T-cell (primary cell): ENCODE measurements at places on chromosomes 2 and 18. TPM values are rescaled to one million over a fixed set of nuclear protein-coding genes. Genes with fewer than 3 reads are reported as not detected.

DNA sequence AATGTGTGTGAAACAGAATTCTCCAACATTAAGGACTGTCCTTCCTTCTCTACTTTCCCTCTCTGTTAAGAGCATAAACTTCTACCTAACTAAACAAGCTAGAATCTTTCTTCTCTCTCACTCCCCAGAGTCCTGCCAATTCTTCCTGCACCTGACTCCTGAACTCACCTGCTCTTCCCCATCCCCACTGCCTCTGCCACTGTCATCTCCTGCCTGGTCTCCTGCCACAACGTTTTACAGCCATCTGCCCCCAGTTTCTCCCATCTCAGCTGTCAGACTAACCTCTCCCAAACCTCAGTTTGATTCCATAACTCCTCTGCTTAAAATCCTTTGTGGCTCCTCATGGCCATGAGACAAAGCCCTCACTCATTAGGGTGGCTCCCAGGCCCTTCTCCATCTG is 288.3 kb upstream of the FBXO11 start:
- DNase-seq = no peak
- no peak overlapping the region for H3K4me3 ChIP-seq
- H3K27ac ChIP-seq = no peak overlapping the region
- H3K27me3 ChIP-seq = no peaks in the 10 kb centered on the region
- no peaks in the 10 kb centered on the region for H3K4me1 ChIP-seq

DNA sequence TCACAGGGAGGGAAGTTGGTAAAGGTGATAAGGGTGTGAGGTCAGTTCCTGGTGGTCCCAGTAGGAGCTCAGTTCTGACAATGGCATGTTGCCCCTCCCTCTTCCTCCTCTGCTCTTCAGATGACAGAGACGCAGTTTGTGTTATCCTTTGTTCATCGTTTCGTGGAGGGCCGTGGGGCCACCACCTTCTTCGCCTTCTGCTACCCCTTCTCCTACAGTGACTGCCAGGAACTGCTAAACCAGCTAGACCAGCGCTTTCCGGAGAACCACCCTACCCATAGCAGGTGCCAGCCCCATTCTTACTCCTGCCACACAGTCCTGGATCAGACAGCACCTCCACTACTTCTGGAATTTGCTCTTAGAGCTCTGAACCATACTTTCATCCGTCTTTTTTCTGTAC is 2.3 kb downstream of the AGBL5 start:
- no peak overlapping the region for H3K4me3 ChIP-seq
- H3K36me3 ChIP-seq = peaks cover 34% of the 10 kb centered on the region
- DNase-seq = no peak
- H3K4me1 ChIP-seq = peaks cover 19% of the 10 kb centered on the region
- no peak overlapping the region for H3K27ac ChIP-seq

Gene PXDN
- total RNA-seq = 1.3 TPM

- DNase-seq = no peak
- H3K27me3 ChIP-seq = no peaks in the 10 kb centered on the region
- H3K4me3 ChIP-seq = peak overlapping the region; percentile 76
- peak overlapping the region; percentile 97 for H3K27ac ChIP-seq
- peaks cover 9% of the 10 kb centered on the region for H3K36me3 ChIP-seq
- peaks cover 18% of the 10 kb centered on the region for H3K4me1 ChIP-seq
Measured at GRCh38 chr2:121529439-121530211, 1.1 kb upstream of the RNU4ATAC start.

DNA sequence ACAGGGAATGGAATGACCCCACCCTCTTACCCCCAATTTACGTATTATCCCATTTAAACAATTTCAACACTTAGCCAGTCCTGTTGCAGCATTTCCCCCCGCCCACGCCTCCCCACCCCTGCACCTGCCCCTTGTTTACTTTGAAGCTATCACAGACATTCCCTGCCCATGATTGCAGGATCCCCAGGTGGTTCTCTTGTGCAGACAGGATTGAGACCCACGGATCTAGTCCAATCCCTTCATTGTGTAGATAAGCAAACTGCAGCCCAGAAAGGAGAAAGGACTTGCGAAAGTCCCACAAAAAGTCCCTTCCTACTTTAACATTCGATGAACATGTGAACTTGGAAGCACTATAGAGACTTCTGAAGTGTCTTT is 38.9 kb downstream of the TMEM17 start:
- DNase-seq = no peak
- no peak overlapping the region for H3K27ac ChIP-seq
- H3K27me3 ChIP-seq = no peaks in the 10 kb centered on the region
- H3K4me1 ChIP-seq = no peaks in the 10 kb centered on the region

Gene NT5DC4
- not detected for total RNA-seq

DNA sequence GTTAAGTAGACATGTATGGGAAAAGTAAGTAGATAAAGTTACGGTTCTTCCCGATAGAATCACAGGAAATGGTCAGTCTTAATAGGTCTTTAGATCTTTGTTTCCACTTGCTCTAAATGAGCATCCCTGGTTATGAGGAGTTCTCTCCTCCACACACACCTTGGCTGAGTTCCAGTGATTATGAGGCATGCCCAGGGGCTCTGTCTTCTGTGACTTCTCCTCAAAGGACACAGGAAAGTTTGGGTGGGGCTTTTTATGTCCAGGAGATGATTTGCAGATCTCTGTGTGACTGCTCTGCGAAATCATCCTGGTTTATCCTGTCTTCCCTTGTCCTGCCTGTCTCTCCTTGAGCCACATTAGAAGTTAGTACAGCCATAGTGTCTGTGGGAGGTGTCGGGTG is 83.9 kb upstream of the EML6 start:
- H3K4me3 ChIP-seq = no peak overlapping the region
- no peak overlapping the region for H3K27ac ChIP-seq
- peaks cover 10% of the 10 kb centered on the region for H3K36me3 ChIP-seq
- peaks cover 6% of the 10 kb centered on the region for H3K4me1 ChIP-seq
- no peak for DNase-seq
- H3K27me3 ChIP-seq = no peaks in the 10 kb centered on the region

DNA sequence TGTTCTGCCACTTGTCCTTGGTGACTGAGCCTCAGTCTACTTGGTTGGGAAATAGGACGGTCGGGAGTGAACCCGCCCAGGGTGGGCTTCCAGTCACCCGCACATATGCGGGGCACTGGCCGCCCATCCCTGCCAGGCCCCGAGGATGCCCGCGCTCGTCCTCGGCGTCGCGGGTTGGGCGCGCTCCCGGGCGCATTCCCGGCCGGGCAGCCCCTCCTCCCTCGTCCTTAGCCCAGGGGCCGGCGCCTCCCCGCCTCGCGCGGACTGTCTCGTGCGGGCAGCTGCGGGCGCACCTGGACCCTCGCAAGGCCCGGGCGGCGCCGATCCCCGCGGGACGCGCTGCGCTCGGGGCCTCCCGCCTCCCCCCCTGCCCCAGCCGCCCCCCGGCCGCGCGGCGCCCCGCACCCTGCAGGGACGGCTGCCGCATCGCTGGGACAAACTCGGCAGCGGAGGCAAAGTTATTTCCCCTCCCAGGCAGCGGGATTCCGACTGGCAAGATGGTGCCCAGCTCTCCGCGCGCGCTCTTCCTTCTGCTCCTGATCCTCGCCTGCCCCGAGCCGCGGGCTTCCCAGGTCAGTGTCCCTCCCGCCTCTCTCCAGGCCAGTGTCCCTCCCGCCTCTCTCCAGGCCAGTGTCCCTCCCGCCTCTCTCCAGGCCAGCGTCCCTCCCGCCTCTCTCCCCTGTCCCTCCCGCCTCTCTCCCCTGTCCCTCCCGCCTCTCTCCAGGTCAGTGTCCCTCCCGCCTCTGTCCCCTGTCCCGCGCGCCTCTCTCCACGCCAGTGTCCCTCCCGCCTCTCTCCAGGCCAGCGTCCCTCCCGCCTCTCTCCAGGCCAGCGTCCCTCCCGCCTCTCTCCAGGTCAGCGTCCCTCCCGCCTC is at the start of gene FBLN7:
TSS of gene FBLN7 (plus strand) at position 227 of the 874 bp plus-strand sequence. CDS start at position 498, 271 bp downstream.
- H3K36me3 ChIP-seq = no peaks in the 10 kb centered on the region
- H3K27ac ChIP-seq = no peak within 1 kb of the TSS
- no peak for DNase-seq
- peaks cover 13% of the 10 kb centered on the region for H3K4me1 ChIP-seq
- H3K4me3 ChIP-seq = peak within 1 kb of the TSS; percentile 80

DNA sequence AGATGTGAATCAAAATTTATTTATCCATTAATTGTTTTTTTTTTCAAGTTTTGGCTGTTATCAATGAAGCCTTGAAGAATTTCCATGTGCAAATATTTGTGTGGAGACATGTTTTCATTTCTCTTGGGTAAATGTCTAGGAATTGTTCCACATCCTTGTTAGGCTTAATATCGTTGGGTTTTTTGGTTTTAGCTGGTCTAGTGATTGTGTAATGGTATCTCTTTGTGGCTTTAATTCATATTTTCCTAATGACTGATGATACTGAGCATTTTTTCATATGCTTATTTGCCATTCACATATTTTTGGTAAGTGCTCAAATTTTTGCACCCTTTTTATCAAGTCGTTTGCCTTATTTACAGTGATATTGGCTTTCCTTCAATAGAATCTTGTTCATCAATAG is 250.3 kb upstream of the EPHA4 start:
- no peaks in the 10 kb centered on the region for H3K27me3 ChIP-seq
- no peaks in the 10 kb centered on the region for H3K36me3 ChIP-seq
- DNase-seq = no peak
- no peak overlapping the region for H3K4me3 ChIP-seq
- no peaks in the 10 kb centered on the region for H3K4me1 ChIP-seq

DNA sequence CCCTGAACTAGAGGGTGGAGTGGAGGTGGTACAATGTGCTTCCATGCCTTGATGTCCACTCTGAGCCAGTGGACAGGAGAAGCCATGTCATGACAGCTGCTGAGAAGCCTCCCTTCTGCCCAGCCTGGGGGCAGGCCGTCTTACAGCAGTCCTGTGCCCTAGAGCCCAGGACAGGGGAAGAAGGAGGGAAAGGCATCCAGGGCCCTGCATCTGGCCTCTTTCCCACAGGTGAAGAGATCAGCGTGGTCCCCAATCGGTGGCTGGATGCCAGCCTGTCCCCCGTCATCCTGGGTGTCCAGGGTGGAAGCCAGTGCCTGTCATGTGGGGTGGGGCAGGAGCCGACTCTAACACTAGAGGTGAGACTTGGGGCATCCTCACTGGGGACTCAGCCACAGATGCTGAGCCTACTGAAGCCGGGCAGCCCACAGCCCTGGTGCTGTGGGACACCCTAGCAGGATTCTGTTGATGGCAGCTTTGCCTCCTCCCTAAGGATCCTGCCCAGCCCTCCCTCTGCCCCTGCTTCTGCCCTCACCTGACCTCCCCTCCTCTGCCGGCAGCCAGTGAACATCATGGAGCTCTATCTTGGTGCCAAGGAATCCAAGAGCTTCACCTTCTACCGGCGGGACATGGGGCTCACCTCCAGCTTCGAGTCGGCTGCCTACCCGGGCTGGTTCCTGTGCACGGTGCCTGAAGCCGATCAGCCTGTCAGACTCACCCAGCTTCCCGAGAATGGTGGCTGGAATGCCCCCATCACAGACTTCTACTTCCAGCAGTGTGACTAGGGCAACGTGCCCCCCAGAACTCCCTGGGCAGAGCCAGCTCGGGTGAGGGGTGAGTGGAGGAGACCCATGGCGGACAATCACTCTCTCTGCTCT is 3.1 kb downstream of the IL36RN start:
- H3K27ac ChIP-seq = no peak overlapping the region
- H3K36me3 ChIP-seq = no peaks in the 10 kb centered on the region
- no peaks in the 10 kb centered on the region for H3K4me1 ChIP-seq
- H3K4me3 ChIP-seq = no peak overlapping the region
- H3K27me3 ChIP-seq = no peaks in the 10 kb centered on the region

DNA sequence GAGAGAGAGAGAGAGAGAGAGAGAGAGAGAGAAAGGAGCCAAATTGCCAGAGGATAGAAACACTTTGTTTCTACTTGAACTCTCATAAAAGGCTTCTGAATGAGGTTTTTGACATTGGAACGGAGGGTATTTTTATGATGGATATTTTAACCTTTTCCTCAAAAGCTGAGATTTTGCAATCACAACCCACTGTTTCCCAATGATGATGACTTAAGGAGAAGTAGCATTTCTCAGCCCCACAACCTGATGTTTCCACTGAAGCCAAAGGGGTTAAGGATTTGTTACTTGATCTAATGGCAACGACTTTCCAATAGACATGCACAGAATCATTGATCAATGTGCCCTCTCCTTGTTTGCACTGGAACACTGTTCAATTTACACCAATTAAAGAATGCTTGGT is 67.1 kb upstream of the POU3F3 start:
- DNase-seq = no peak
- peaks cover 5% of the 10 kb centered on the region for H3K27me3 ChIP-seq
- H3K4me1 ChIP-seq = no peaks in the 10 kb centered on the region
- H3K27ac ChIP-seq = no peak overlapping the region

Gene LRP1B
- total RNA-seq = not detected

DNA sequence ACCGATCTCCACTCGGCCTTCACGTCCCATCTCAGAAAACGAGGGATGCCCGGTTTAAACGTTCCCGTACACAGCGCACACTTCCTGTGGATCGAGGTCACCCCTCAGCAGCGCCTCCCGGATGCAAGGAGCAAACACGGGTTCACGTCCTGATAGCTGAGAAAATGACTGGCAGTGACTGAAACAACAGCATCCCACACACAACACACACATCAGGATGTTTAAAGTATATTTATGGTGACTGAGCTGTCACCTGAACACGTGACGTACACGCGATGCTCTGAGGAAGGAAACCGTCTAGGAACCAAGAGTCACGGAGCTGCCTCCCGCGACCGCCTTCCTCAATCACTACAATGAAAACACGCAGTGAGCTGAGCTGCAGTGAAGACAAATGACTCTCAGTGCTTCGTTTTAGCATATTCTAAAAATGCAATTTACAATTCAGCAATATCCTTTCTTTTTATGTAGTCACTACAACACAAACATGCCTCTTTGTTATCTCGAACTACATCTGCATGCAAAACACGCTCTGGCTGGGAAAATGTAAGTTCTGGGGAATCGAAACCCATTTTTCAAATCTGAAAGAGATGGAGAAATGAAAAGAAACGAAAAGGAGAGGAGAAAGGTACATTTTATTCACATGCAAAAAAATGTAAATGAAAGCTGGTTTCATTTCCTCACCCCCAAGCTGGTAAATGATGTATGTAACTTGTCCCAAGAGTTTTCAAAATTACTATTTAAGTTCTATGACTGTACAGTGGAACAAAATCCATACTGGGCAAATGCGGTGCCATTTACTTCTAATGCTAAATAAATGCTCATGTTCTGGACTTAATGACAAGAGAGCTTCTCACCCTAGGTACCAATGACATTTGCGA is 19.8 kb downstream of the HDAC4 start:
- DNase-seq = peak; percentile 72
- H3K36me3 ChIP-seq = peaks cover 4% of the 10 kb centered on the region
- H3K4me1 ChIP-seq = peaks cover 21% of the 10 kb centered on the region
- H3K27ac ChIP-seq = peak overlapping the region; percentile 57
- H3K27me3 ChIP-seq = no peaks in the 10 kb centered on the region

Gene SP5
- not detected for total RNA-seq

Gene ITGA4
- total RNA-seq = 258 TPM

- H3K4me3 ChIP-seq = no peak overlapping the region
- DNase-seq = no peak
- no peaks in the 10 kb centered on the region for H3K36me3 ChIP-seq
- no peak overlapping the region for H3K27ac ChIP-seq
- no peaks in the 10 kb centered on the region for H3K27me3 ChIP-seq
Measured at GRCh38 chr2:116879650-116880160, 934.8 kb upstream of the DDX18 start.

Gene GPAT2
- total RNA-seq = 3.9 TPM
